Adrenal gland (tissue), 19 donors: ENCODE measurements at places on chromosomes 2 and 18.
A peak's percentile ranks its signal among the peaks of the same experiment; 100 is the strongest.

GRCh38 chr2:135728064-135728743, 13.5 kb upstream of the UBXN4 start:
- DNase-seq: no peak

GRCh38 chr2:85327160-85327821, 498 bp downstream of the TGOLN2 start:
- peak; percentile 78 for DNase-seq

DNA sequence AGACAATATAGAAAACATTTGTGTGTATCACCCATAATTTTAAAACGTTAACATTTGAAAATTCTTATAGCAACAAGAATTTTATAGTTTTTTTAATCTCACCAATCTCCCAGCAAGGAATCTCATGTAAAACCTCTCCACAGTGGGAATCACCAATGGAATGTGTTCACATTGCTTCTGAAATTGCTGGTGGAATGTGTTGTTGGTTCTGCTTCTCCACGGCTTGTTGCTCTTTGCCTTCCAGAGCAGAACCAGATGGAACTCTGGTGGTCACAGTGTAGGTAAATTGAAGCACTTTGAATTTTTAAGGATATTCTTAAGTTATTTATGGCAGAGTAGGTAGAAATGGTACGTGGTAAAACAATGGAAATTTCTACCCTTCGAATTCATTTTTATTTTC, 35.1 kb downstream of the DCAF17 start:
- DNase-seq: no peak

GRCh38 chr2:216717491-216717901, 22.1 kb upstream of the IGFBP5 start:
- DNase-seq: no peak

- no peak for DNase-seq
Observed at GRCh38 chr2:232203936-232204335, 174.6 kb upstream of the ALPP start.

DNA sequence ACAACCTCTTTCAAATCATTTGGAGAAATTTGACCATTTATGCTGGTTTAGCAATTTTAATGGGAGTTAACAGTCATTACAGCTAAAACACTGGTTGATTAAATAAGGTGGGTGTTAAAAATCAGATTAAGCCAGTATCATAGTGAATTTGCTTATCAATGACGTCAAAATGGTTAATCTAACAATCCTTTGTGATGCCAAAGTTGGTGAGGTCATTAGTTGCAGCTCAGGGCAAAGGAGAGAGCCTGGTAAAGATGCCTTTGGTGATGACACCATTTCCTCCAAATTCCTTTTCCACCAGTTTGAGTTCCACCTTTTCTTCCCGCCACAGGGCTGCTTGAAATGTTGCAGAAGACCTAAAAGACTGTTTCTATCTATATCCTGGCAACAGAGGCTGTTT, 757.1 kb upstream of the PIK3C3 start:
- no peak for DNase-seq

GRCh38 chr2:105682401-105682800, 62.3 kb upstream of the NCK2 start:
- DNase-seq: no peak

DNA sequence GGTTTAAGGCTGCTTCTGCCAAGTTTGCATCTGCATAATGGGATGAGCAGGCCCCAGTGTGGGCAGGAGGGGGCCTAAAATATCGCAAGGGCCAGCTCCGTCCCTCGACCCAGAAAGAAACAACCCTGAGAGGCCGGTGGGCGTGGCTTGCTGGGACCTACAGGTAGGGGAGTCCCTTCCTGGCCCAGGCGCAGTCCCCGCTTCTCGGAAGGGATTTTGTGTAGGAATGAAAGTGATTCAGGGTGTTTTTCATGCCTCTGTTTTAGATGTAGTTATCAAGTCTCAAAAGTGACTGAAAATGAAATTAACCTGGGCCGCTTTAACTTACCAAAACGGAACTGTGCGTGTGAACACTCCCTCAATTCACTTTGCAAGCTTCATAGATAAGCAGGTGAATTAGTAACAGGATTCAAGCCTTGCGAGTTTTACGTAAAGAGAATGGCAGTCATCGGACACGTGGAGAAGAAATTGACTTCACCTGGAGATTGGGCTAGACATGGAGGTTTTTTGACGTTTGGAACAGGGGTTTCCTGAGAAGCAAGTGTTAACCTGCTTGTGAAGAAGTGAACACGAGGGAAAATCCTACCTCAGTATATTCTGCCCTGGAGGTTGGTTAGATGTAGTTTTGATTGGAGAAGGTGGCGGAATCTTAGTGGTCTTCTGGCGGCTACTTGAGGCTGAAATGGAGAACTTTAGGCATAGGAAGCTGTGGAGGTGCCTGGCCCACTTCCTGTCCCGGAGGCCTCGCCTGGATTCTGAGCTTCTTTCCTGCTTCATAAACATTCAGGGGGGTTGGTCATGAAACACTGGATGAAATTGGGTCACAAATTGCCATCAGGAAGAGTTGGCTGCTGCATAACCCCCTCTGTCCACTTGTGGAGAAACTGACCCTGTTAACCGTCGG, 1.7 kb downstream of the NCK2 start:
- peak; percentile 28 for DNase-seq

- DNase-seq: no peak
Observed at GRCh38 chr18:25038261-25038660, 313.7 kb downstream of the ZNF521 start.

DNA sequence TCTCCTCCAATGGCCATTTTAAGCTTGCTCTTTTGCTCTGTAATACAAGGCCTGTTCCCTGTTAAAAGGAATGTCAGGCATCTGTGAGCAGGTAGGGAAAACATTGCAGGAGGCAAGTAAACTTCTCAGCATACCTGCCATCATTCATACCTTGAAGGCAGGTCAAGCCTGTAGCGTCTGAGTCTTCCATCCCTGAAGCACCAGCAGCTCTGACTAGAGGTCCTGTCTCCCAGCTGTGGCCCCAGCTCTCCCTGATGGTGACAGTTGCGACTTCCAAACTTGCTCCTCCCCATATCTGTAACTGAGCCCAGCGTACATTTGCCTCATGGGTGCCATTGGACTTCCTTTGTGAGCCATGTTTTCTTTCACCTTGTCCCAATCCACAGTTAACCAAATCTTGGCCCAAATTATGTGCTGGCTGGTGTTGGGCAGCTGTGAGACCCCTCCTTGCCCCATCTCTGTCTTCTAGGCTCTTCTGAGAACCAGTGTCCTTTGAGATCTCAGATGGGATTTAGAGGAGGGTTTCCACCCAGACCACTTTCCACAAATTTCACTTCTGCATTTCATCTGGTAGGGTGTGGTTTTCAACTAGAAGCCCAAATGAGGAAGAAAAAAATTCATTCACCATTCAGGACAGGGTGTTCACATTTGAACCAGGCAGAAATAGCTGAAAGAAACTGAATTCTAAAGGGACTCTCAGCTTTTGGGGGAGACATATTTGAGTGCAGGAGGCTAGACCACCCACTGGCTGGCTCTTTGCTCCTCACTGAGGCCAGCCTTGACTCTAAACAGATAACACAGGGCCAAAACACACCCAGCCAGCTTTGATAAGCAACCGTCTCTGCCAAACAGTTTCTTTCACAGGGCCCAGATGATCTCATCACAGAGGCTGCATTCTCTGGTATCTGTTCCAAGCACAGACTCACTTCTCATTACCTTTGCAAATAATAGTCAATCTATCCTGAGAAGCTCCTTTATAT, 66.4 kb upstream of the MSH2 start:
- no peak for DNase-seq

- no peak for DNase-seq
Observed at GRCh38 chr2:7880566-7880965, 801.3 kb upstream of the ID2 start.

DNA sequence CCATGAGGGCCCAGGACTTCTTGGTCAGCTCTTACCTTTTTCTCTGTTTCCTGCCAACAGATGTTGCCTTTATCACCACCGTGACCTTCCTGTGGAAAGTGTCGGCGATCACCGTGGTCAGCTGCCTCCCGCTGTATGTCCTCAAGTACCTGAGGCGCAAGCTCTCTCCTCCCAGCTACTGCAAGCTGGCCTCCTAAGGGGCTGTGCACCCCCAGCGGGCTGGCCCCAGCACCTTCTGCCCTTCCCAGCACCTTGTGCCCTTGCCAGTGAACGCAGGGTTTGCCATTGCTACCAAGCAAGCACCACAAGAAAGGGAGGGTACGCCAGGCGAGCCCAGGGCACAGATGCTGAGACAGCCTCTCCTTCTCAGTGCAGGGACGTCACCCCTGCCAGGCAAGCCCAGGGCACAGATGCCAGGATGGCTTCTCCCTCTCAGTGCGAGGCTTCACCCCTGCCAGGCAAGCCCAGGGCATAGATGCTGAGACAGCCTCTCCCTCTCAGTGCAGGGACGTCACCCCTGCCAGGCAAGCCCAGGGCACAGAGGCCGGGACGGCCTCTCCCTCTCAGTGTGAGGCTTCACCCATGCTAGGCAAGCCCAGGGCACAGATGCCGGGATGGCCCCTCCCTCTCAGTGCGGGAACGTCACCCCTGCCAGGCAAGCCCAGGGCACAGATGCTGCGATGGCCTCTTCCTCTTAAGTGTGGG, 18.4 kb upstream of the NFATC1 start:
- DNase-seq: no peak

- no peak for DNase-seq
Observed at GRCh38 chr2:105287692-105288091, 41.8 kb downstream of the TGFBRAP1 start.

DNA sequence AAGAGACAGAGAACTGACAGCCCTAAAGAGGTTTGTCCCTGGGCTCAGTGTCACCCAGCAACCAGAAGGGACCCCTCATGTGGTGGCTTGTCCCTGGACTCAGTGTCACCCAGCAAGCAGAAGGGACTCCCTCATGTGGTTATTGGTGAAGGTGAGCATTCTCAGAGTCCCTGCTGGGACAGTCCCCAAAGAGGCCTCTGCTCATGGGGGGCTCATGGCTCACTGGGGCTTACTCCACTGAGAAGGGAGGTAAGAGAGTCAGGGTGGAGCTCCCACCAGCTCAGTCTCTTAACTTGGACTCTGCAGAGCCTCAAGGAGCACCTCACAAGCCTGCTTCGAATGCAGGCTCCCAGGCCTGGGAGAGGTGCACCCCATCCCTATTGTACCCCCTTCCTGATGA, 145.2 kb upstream of the COPS8 start:
- no peak for DNase-seq

DNA sequence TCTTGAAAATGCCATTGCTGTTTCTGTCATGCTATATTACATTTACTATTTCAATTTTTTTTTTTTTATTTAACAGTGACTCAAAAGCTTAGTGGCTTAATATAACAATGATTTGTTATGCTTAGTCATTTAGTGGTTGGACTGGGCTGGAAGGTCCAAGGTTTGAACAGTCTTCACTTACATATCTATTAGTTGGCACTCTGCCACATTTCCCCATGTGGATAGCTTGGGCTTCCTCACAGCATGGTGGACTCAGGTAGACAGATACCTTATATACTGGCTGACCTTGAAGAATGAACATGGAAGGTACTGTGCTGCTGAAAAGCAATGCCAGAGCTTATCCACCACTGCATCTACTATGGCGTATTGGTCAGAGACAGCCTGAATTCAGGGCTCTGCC, 909.5 kb upstream of the SOX11 start:
- DNase-seq: no peak

- no peak for DNase-seq
Observed at GRCh38 chr2:199662255-199662654, 188.7 kb downstream of the FTCDNL1 start.

DNA sequence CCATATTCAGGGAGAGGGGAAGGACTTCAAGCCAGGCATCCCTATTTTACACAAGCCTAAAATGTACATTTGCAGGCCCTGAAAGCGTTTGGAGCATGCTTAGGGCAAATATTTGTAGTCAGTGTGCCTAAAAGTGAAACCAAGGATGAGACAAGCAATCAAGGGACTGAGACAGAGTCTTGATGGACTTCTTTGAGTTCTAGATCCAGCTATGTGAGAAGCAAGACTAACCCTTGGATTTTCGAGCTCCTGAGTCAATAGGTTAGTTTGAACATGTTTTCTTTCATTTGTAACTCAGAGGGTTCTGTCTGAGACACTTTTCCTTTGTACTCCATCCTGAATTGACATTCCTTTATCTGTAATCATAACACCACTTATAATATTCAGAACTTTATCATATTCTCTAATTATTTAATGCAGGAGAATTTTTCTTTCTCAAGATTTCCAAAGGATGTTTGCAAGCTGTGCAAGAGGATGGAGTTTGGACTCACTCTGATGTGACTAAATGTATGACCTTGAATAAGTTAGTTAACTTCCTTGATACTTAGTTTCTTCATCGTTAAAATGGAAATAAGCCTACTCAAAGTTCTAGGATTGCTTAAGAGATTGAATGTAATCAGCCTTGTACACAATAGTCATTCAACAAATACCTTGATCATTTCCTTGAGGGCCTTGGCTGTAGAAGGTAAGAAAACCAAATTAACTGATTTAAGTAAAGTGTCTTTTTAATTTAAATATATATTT, 1237.8 kb upstream of the ZEB2 start:
- no peak for DNase-seq

DNA sequence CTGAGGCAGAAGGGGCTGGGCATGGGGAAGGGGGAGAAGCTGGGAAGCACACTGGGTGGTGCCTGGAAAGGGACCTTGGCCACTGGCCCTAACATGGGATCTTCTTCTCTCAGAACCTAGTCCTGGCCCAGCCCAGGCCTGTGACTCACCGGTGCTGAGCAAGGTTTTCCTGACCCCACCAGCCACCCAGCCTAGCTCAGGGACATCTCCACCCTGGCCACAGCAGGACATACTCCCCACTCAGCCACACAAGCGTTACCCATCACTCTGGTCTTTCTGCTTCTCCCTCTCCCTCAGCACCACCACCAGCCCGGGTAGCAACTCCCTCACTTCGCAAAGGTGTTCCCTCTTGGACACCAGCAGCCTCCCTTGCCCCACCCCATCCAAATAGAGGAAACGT, 22.8 kb downstream of the TNS1 start:
- peak; percentile 91 for DNase-seq

GRCh38 chr2:207164006-207164831, 1.5 kb downstream of the KLF7 start:
- DNase-seq: peak; percentile 78

DNA sequence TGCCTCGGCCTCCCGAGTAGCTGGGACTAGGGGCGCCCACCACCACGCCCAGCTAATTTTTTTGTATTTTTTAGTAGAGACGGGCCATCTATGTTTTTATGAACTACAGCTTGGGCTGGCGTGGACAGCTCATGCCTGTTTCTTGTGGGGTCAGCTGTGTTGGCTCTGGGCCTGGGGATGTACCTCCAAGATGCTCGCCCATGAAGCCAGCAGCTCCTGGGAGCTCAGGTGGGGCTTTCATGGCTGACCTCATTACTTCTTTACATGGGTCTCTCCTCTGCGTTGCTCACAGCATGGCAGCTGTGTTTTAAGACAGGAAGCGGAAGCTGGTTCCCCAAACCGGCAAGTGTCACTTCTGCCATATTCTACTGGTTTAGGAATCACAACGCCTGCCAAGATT, 203.1 kb downstream of the SOX11 start:
- no peak for DNase-seq

- DNase-seq: no peak
Observed at GRCh38 chr2:28666496-28667184, 85.0 kb upstream of the PPP1CB start.

DNA sequence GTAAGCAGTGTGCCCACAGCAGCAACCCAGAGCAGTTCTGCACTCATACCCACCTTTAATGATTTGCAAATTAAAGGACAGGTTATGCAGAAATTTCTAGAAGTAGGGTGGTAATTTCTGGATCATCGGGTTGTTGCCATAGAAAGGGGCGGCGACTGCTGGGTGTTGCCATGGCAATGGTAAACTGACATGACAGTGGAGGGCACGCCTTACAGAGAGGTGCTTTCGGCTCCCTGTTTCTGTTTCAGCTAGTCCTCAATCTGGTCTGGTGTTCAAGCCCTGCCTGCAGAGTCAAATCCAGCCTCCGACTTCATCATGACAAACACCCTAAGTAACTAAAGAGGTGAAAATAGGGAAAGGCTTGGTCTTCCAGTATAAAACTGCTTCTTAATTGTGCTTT, 667.7 kb downstream of the SOCS6 start:
- DNase-seq: no peak
